Activated naive CD4-positive, alpha-beta T cell treated with Interleukin-2 at 50 U/mL for 16 hours (primary cell): ENCODE measurements at places on chromosomes 16 and 17.

GRCh38 chr16:23359092-23359760, 57.1 kb downstream of the SCNN1B start:
- no peak for DNase-seq

DNA sequence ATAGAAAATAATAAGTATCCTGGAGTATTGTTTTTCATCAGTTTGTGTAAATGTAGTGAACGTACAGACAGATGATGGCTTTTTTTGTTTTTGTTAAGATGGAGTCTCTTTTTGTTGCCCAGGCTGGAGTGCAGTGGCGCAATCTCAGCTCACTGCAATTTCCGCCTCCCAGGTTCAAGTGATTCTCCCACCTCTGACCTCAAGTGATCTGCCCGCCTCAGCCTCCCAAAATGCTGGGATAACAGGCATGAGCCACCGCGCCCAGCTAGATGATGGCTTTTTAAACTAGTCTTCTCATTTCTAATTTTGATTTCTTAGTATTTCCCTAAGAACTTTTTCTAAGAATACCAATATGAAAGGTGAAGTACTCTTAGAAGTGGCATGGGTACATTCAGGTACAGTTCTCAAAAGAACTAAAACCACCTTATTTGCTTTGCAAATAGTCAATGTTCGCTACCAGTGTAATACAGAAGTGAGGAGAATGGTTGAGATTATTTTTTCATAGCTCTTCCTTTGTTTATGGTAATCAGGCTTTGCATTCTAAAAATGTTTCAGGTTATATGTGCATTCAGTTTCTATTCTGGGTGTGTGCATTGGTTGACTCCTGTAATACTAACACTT, 34.2 kb downstream of the TTC19 start:
- no peak for DNase-seq

DNA sequence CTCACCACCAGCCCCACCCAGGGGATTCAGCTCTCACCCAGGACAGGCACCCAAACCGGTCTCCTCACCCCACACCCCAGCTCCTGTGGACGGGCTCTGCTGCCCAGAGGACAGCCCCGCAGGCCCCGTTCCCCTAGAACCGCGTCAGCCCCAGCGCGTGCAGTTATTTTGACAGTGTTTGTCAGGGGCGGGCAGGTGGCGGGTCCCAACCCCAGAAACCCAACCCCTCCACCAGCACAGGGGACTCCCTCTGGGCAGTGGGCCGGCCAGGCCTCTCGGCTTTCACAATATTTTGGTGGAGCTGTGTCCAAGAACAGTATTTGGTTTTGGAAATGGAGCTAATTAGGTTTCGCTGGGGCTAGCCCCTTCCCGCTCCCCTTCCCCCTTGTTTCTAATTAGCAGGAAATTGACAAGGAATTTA, 44.8 kb downstream of the BAHCC1 start:
- no peak for DNase-seq

DNA sequence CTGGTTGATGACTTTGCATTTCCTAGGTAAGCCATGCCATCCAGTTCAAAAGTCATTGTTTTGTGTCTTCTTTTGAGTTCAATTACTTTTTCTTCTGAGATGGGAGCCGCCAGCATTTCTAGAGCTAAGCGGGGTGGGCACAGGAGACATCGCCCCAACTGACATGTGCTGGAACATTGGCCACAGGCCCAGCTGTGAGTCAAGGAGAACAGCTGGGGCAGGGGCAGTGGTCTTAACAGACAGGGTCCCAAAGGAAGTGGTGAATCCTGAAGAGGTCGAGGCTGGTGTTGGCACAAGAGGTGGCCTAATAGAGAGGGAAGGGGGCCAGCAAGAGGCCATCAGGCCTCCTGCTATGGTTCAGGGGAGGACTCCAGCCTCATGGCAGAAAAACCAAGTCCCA, 17.1 kb downstream of the RAB11FIP4 start:
- no peak for DNase-seq

- DNase-seq: peak; percentile 8
Observed at GRCh38 chr16:17343028-17343427, 127.7 kb downstream of the XYLT1 start.

DNA sequence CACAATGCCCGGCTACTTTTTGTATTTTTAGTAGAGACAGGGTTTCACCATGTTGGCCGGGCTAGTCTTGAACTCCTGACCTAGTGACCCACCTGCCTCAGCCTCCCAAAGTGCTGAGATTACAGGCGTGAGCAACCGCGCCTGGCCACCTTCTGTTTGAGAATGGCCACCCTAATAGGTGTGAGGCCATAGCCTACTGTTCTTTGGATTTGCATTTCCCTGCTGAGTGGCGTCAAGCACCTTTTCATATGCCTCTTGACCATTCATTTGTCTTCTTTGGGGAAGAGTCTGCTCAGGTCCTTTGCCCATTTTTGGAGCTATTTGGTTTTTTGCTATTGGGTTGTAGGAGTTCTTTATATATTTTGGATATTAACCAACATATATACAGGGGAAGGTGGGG, 276.7 kb downstream of the PARN start:
- DNase-seq: no peak

- peak; percentile 66 for DNase-seq
Observed at GRCh38 chr17:50511058-50511457, 2.8 kb downstream of the MYCBPAP start.

- peak; percentile 30 for DNase-seq
Observed at GRCh38 chr16:89361751-89362539, 128.4 kb downstream of the ANKRD11 start.

DNA sequence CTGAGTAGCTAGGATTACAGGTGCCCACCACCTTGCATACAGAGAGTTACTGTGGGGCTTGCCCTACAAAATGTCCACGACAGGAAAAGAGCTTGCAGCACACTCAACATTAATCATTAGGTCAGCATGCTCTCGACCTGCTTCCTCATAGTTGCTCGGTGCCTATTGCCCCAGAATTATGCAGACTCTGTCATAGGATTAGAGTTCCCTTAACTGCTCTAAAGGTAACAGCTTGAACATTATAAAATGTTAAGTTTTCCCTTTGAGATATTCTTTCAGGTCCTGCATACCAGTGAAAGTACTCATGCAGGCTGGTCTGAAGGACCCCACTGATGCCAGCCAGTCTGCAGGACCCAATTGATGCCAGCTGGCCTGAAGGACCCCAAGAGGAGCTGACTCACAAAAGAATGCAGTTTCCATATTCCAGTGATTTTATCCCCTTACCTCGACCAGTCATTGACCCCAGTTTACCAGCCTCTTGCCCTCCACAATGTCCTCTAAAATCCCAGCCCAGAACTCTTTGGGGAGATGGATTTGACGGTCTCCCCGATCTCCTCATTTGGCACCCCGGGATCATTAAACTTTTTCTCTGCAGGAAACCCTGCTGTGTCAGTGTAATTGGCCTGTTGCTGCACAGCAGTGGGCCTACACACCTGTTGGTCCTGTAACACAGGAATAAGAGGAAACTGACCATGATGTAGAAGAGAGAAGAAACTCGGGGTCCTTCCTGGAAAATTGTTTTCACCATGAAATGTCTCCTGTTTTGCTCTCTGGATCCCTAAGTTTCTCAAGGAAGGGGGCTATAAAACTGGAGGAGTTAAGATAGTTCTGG, 10.6 kb downstream of the ICAM2 start:
- DNase-seq: no peak

DNA sequence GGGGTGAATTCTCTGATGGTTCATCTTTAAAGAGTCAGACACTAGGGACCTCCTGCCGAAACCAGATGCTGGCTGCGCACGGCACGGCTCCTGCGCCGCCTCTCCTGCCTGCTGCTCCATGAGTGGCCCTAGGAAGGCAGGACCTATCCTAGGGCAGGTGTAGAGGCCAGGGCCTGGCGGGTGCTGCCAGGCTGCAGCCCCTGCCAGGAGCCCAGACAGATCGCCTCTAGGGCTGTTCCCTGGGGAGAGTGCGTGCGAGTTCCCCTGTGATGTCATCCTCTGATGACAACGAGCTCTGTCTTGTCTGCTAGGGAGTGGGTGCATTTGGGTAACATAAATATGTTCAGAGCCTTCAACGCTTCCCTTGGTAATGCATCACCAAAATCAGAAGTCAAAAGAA, 23.9 kb downstream of the SLC38A10 start:
- no peak for DNase-seq

GRCh38 chr16:4381072-4381934, 9.7 kb downstream of the VASN start:
- DNase-seq: no peak

- DNase-seq: peak; percentile 45
Observed at GRCh38 chr16:85553436-85554113, 59.5 kb upstream of the GSE1 start.
